Hematopoietic multipotent progenitor cell treated with erythropoietin and hydrocortisone succinate and interleukin-3 and kit ligand, for 15 days (in vitro differentiated cells): ENCODE measurements at places on chromosomes 5 and 9.

- DNase-seq: no peak
These were observed 57.5 kb upstream of the NCS1 start for GRCh38 chr9:130114741-130115140.

DNA sequence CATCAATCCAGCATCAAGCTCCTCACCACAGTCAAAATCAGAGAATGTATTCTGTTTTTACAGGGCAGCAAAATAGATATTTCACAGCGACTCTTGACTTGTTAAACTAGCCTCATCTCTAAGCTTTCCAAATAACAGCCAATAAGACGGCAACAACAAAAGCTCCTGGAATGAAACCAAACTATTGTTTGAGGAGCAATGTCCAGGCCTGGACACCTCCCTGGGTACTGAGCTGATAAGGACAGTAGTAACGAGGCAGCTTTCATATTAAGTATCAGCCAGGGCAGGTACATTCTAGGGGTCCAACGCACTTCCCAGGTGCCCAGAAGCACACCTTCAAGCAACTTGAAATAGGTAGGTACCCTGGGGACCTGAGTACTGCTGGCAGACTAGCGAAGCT lies 260.3 kb downstream of the ENC1 start:
- no peak for DNase-seq

GRCh38 chr5:1666221-1666620 lies 133.4 kb downstream of the MRPL36 start:
- no peak for DNase-seq

DNA sequence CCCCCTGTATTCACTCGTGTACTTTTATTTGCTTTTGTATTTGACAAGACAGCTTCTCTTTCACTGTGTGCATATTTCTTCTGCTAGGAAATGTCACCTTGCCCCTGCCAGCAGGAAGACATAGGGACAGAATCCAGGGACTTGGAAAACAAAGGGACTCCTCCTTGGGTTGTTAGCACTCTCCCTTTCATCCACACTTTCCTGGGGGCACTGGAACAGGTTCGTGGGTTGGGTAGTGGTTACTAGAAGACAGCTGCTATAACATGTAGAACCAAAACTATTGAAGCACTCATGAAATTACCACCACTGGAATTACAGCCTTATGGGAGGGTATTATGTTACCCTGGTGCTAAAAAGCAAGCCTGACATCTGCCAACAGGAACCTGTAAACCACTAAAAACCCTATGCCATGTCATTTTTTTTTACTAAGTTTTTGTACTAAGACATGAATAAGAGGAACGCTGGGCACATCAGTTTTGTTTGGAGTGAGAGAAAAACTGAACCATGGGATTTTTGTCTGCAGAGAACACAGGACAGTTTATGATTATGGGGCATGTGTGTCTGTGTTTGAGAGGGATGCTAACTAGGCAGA lies 4.7 kb upstream of the CCL28 start:
- no peak for DNase-seq

DNA sequence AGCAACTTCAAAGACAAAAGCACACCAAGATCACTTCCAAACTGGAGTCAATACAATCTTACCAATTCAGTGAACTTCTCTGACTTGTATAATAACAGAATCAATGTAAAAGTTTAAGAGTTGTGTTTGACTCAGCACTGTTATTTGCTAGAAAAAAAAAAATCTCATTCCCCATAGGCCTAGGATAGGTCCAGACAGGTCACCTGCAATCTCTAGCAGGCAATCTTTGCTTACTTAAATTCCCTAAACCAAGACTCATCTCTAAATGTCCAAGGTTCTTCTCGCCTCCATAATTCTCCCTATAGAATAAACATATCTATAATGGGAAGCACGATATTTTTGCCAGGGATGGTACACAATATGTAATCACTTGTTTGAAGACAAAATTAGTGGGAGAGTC lies 2.5 kb downstream of the FAM169A start:
- no peak for DNase-seq

- no peak for DNase-seq
These were observed 59.1 kb upstream of the ZFAND5 start for GRCh38 chr9:72424131-72424530.

DNA sequence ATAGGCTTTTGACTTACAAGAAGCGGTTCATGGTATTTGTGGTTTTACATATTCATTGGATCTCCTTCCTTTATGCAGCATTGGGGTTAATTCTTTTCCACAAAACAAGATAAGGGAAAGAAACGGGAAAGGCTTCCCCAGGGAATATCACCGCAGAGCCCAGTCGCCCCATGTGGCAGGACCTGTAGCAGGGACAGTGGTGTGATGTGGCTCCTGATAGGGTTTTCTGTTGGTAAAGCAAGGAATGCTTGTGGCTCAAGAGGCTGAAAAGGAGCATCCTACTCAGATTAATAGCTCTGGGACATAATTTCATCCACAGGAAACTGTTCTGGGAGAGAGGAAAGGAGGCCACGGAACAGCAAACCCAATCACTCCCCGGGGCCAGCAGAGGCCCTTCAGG lies 699.9 kb downstream of the MTRR start:
- no peak for DNase-seq

- DNase-seq: no peak
These were observed 682 bp downstream of the MAN1B1 start for GRCh38 chr9:137087409-137087925.
